ENCODE measurements at places on chromosomes 7 and 10. TPM values are rescaled to one million over a fixed set of nuclear protein-coding genes. Genes with fewer than 3 reads are reported as not detected.

GRCh38 chr10:75395932-75396630, 5.5 kb downstream of the ZNF503 start:
- peak; percentile 26 for DNase-seq

DNA sequence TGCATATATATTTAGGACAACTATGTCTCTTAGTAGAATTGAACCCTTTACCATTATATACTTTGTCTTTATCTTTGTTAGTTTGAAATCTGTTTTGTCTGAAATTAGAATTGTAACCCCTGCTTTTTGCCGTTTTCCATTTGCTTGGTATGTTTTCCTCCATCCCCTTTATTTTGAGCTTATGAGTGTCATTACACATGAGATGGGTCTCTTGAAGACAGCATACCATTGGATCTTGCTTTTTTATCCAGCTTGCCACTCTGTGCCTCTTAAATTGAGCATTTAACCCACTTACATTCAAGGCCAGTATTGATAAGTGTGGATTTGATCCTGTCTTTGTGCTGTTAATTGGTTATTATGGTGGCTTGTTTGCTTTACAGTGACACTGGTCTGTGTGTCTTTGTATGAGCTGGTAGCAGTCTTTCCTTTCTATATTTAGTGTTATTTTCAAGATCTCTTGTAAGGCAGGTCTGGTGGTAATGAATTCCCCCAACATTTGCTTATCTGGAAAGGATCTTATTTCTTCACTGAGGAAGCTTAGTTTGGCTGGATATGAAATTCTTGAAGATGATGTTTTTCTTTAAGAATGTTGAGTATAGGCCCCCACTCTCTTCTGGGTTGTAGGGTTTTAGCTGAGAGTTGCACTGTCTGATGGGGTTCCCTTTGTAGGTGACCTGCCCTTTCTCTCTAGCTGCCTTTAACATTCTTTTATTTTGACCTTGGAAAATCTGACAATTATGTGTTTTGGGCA, 149.5 kb downstream of the AHR start:
- DNase-seq, result no peak

DNA sequence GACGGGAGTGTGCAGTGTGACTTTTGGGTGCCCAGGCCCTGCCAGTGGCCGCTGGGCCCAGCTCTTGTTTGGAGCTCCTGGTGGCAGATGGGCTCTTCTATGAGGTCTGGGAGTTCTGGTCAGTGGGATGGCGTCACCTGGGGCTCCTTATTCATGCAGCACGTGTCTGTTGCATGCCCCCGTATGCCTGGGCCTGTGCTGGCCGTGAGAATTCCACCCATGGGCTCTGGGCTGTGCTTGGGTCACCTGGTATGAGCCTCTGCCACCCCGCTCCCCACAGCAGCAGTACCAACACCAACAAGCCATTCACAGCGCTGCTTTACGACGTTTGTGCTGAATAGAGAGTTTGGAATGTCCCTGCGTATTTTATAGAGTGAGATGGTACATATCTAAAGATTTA, 27.1 kb downstream of the INPP5A start:
- DNase-seq, result no peak

- DNase-seq, result peak; percentile 93
Observed at GRCh38 chr7:140517546-140518369, 38.5 kb upstream of the MKRN1 start.

GRCh38 chr7:30322271-30323005, 38.0 kb downstream of the ZNRF2 start:
- no peak for DNase-seq

DNA sequence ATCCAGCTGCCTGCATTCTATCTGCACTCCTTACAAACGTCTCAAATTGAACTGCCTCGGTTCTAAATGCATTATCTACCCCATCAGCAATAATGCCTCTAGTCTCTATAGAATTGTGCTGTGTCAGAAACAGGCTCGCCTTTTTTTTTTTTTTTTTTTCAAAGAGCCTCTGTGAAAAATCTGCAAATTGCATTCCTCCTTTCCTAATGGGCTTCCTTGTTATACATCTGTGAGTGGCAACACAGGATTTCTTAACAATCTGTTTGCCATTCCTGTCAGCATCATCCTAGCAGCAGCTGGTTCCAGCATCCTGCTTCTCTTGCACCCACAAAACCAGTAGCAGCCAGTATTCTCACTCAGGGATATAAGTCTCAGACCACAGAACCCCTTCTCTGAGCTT, 413.5 kb upstream of the SEMA3D start:
- no peak for DNase-seq

DNA sequence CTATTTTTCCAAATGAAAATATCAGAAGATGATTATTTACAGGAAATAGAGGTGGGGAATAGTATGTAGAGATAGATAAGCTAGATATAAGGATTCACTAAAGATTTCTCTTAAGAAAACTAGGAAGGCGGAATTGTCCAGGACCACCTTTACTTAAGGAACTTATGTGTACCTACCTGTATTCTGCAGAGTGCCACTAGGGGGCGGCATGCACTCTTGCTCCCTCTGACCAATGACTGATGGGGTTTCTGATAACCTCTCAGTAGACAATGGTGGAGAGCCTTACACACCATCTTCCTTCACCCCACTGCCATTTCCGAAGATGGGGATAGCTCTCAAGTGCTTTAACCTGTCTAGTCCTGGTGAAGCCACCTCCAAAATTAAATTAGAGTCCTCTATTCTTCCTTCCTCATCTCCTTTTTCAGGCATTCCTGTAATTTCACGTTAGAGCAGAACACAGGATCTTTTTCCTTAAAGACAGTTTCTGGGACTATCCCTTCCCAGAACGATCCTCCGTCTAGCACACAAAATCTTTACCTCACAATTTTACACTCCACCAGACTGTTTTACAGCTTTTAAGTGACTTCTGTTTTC, 453.1 kb downstream of the SORCS1 start:
- DNase-seq, result no peak

DNA sequence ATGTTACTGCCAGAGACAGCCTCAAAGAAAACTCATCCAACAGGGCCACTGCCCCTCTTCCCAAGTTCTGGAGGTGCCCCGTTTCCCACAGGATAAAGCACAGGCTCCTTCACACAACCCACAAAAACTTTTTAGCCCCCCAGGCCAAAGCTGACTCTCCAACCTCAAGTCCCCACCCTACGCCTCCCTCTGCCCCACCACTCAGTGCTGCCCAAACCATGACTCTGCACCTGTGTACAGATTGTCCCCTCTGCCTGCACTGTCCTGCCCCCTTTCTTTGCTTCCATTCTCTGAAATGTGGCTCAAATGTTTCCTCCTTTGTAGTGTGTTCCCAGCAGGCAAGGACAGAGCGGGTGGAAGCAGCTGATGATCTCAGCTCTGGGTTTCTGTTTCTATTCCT, 284.0 kb downstream of the GRID1 start:
- DNase-seq, result no peak

DNA sequence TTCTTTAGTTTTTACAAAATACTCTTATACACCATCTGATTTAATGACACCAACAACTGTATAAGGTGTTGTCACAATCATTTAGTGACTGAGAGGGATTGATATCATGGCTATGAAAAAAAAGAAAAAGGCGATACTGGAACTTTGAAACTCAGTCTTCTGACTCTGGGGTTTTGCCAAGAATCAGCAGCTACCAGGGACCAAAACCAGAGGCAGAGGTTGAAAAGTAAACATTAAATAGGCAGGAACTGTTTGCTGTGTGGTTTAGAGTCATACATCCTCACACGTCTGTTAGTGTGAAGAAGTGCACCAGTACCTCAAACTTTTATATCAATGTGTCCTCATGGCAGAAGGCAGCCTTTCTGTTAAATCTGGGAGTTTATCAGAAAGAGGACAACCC, 19.9 kb upstream of the GGCT start:
- DNase-seq, result no peak

The FKBP6 gene
- total RNA-seq, result 0.72 TPM

The CACNA2D1 gene
- 33.5 TPM for total RNA-seq

The WNT8B gene
- total RNA-seq, result 0.72 TPM
